ENCODE measurements at places on chromosomes 4 and X. TPM values are rescaled to one million over a fixed set of nuclear protein-coding genes. Genes with fewer than 3 reads are reported as not detected.

- no peak for DNase-seq
- no peak overlapping the region for H3K27ac ChIP-seq
- no peaks in the 10 kb centered on the region for H3K27me3 ChIP-seq
- H3K4me1 ChIP-seq = no peaks in the 10 kb centered on the region
- no peaks in the 10 kb centered on the region for H3K36me3 ChIP-seq
- H3K4me3 ChIP-seq = no peak overlapping the region
Measured at GRCh38 chr4:124423160-124423559, 289.4 kb downstream of the ANKRD50 start.

DNA sequence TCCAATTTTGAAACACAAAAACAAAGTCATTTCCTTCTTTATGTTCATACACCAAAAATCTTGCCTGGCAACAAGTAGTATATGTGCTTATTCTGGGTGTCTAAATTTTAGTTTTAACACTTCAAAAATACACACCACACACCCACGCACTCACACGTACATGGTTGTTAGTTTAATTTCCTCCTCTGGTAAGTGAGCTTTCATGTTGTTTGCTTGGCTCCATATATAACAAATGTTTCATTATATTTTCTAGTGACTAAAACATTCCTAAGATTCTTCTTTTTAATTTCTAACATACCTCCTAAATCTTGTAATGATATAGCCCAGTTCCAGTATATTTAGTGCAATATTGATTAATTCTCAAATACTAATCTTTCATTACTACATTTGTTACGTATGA is 80.9 kb downstream of the PRDM5 start:
- H3K4me3 ChIP-seq = no peak overlapping the region
- H3K27me3 ChIP-seq = no peaks in the 10 kb centered on the region
- H3K36me3 ChIP-seq = no peaks in the 10 kb centered on the region
- no peak for DNase-seq

GRCh38 chrX:127030016-127030748 is 210.7 kb downstream of the PRR32 start:
- no peaks in the 10 kb centered on the region for H3K36me3 ChIP-seq
- H3K27ac ChIP-seq = no peak overlapping the region
- H3K4me1 ChIP-seq = no peaks in the 10 kb centered on the region
- H3K4me3 ChIP-seq = no peak overlapping the region
- H3K27me3 ChIP-seq = no peaks in the 10 kb centered on the region
- no peak for DNase-seq

DNA sequence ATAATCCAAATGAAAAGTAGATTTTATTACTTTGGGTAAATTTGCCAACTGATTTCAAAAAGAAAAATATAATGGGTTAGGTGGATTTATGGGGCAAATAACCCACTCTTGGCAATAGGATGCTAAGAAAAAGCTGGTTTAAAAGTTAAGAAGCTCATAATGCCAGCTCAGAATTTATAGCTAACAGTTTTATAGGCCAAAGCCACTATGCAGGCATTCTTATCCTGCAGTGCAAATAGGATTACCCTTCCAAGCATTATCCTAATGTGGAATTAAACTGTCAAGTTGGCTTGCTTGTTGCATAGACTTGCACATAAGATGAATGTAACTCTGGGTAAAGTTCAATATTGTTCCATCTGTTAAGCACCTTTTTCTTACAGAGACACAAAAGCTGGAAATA is 703.0 kb downstream of the PCDH18 start:
- no peaks in the 10 kb centered on the region for H3K4me1 ChIP-seq
- no peak overlapping the region for H3K4me3 ChIP-seq
- no peak for DNase-seq
- H3K36me3 ChIP-seq = no peaks in the 10 kb centered on the region

DNA sequence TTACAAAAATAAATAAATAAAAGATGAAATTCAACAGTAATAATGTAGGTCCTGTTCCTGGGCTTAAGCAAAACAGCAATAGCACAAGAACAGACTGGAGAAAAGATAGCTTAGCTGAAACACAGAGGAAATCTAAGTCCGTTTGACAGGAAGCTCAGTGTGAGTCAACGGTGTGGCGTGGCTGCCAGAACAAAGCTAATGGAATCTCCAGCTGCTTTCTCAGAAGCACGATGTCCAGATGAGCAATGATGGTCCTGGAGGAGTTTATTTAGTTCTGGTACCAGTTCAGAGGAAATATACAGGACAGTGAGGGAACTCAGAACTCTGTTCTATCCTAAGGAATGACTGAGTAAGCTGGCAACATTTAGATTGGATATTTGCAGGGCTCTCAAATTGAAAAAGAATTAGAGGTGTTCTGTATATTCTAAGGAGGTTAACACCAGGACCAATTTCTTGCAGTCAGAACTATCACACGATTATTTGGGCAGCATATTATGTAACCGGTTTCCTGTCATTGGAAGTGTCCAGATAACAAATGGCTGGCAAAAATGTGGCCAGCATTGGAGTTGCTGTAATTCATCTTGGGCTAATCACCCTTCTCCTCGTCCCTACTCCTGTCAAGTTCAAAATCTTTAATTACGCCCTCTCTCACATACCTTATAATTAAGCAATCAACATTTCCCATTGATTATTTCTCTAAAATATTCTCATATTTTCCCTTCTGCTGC is 12.7 kb downstream of the GAB3 start:
- DNase-seq = no peak
- H3K4me3 ChIP-seq = no peak overlapping the region
- H3K27ac ChIP-seq = no peak overlapping the region
- peaks cover 9% of the 10 kb centered on the region for H3K27me3 ChIP-seq
- no peaks in the 10 kb centered on the region for H3K36me3 ChIP-seq

DNA sequence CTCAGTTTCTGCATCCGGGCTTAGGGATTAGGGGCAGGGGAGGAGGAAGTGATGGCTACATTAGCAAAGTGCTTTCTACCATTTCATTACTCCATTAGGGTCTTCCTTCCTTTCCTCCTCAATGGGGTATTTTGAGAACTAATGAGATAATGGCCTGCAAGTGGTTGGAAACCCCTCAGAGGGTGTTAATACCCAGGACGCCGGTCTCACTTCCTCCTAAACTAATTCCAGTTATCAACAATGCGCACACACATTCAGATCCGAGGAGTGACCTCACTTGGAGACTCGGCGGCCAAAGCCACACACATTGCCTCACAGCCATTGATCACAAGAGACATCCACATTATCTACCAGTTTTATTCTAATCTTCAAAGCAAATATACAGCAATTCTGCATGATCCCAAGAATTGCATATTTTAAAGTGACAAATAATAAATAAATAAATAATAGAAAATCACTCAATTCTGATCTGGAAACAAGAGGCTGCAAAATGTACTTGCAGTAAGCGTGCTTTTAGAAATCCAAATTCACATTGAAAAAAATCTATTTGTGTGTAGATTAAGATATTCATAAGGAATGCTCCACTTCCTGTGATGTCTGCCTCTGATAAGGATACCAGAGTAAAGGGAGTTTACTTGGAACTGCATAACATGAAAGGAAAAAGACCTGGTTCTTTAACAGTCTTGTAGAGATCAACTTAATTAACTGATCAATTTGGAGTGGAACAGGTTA is 329.1 kb downstream of the FBXW7 start:
- no peaks in the 10 kb centered on the region for H3K27me3 ChIP-seq
- DNase-seq = no peak
- no peak overlapping the region for H3K27ac ChIP-seq
- no peaks in the 10 kb centered on the region for H3K36me3 ChIP-seq
- H3K4me1 ChIP-seq = no peaks in the 10 kb centered on the region

- H3K27ac ChIP-seq = no peak overlapping the region
- H3K36me3 ChIP-seq = no peaks in the 10 kb centered on the region
- H3K27me3 ChIP-seq = no peaks in the 10 kb centered on the region
- no peak for DNase-seq
Measured at GRCh38 chr4:112083587-112084347, 61.5 kb upstream of the FAM241A start.

PABPC4L gene
- total RNA-seq = 0.56 TPM

- H3K4me1 ChIP-seq = no peaks in the 10 kb centered on the region
- H3K36me3 ChIP-seq = no peaks in the 10 kb centered on the region
Measured at GRCh38 chrX:151815398-151815797, 80.9 kb downstream of the CNGA2 start.

DNA sequence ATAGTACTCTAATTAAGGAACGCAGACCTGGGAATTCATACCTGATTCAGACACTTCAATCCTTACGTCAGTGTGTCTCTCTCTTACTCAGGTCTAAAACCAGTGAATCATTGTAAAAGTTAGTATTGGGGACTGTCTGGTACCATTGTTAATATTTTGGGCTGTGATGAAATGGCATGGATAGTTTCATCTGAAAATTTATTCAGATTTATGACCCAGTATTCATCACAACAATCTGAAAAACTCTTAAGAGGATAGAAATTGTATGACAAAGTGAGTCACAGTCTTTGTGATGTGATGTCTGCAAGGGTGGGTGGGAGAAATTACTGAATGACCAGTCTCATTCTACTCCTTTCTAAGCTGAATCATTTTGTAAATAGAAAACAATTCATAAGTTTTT is 10.3 kb downstream of the FGF2 start:
- no peaks in the 10 kb centered on the region for H3K36me3 ChIP-seq
- no peaks in the 10 kb centered on the region for H3K4me1 ChIP-seq
- no peak overlapping the region for H3K4me3 ChIP-seq
- H3K27ac ChIP-seq = no peak overlapping the region
- no peaks in the 10 kb centered on the region for H3K27me3 ChIP-seq
- no peak for DNase-seq

- DNase-seq = no peak
- H3K36me3 ChIP-seq = no peaks in the 10 kb centered on the region
- H3K4me3 ChIP-seq = no peak overlapping the region
- H3K4me1 ChIP-seq = no peaks in the 10 kb centered on the region
- H3K27me3 ChIP-seq = no peaks in the 10 kb centered on the region
Measured at GRCh38 chrX:9919632-9920172, 47.5 kb upstream of the CLDN34 start.

CT45A6 gene
- total RNA-seq = not detected

ERCC6L gene
- total RNA-seq = 0.13 TPM

DNA sequence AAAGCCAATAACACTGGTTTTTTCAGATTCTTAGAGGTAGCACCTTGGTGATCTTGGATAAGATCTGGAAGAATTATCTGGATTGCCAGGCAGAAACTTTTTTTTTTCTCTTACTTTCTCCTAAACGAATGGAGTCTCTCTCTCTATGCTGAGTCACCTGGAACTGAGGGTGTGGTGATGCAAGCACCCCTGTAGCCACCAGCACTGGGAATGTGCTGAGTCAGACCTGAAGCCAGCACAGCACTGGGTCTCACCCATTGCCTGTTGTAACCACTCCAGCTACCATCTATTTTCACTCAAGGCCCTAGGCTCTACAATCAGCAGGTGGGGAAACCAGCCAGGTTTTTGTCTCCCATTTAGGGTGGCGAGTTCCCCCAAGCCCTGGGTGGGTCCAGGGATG is 923.8 kb downstream of the RAPGEF2 start:
- no peaks in the 10 kb centered on the region for H3K36me3 ChIP-seq
- no peak overlapping the region for H3K27ac ChIP-seq
- no peak for DNase-seq
- no peaks in the 10 kb centered on the region for H3K4me1 ChIP-seq
- H3K4me3 ChIP-seq = no peak overlapping the region

LINC00632 gene
- 35.1 TPM for total RNA-seq

- H3K27ac ChIP-seq = peak overlapping the region; percentile 44
- H3K36me3 ChIP-seq = no peaks in the 10 kb centered on the region
- H3K27me3 ChIP-seq = no peaks in the 10 kb centered on the region
- no peaks in the 10 kb centered on the region for H3K4me1 ChIP-seq
- DNase-seq = no peak
- no peak overlapping the region for H3K4me3 ChIP-seq
Measured at GRCh38 chr4:183411291-183411861, 33.1 kb upstream of the CDKN2AIP start.

GRCh38 chr4:139278912-139279759 is 889 bp downstream of the MGARP start:
- H3K4me3 ChIP-seq = no peak overlapping the region
- no peaks in the 10 kb centered on the region for H3K36me3 ChIP-seq

MAMLD1 gene
- total RNA-seq = 2.9 TPM
